ENCODE measurements at places on chromosomes 5 and 9.

GRCh38 chr5:36536616-36537005 is 69.8 kb upstream of the SLC1A3 start:
- no peak for DNase-seq

GRCh38 chr9:69671311-69671878 is 776 bp downstream of the APBA1 start:
- no peak for DNase-seq

- DNase-seq, result no peak
Measured at GRCh38 chr5:141343953-141344463, 379 bp downstream of the PCDHGA3 start.

DNA sequence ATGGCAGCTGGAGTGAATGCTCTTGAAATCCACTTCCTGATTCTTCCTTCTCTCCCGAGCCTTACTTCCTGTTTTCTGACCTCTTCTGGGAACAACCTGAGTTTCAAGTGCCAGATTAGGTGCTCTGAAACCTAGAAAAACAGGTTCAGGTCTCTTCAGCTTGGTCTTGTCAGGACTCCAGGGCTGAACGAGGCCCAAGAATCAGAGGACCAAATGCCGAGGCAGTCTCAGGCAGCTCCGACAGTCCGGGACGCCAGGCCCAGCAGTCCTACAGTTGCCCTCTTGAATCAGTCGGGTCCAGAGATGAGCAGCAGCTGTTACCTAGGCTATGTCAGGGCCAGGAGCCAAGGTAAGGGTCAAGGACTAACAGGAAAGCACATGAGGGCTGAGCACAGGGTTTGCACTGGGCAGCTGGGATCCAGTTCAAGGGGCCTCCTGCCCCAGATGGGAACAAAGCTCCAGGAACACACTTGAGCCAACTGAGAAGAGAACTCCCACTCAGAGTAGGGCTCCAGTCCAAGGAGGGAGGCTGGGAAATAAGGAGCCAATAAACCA is 38.3 kb upstream of the ADRA1B start:
- DNase-seq, result no peak

DNA sequence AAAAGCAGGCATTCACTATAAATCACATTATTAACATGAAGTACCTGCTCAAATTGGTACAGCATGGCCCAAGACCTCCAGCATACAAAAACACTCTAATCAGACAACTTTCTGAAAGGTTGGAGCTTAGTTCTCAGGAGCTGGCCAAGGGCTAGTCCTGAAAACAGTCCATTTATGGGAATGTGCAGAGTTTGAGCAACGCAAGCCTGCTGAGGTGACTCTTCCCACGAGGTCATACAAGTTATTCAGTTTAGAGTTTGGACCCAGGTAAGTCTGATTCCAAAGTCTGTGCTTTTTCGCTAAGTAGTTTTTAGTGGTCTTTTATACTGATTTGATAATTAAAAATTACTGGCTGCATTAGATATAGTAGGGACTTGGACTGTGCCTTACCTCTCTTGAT is 52.6 kb downstream of the AP3S1 start:
- DNase-seq, result no peak

DNA sequence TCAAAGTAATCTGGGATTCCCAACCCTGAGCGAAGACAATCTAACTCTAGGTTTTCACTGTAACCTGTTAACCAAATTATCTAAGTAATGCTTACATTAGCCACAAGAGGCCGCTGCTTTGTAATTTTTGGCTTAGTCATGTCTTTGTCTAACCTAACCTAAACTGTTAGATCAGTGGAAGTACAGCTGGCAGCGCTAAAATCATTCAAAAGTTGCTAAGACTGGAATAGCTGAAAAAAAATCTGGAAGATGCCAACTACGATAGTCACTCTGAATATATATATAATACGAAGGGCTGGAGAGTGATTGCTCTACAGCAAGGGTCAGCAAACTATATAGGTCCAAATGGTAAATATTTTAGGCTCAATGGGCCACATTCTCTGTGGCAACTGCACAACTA is 60.2 kb downstream of the FBXO38 start:
- no peak for DNase-seq

Data from cortex of kidney (tissue), 1 donor.